ENCODE measurements at places on chromosomes 16 and 17.

DNA sequence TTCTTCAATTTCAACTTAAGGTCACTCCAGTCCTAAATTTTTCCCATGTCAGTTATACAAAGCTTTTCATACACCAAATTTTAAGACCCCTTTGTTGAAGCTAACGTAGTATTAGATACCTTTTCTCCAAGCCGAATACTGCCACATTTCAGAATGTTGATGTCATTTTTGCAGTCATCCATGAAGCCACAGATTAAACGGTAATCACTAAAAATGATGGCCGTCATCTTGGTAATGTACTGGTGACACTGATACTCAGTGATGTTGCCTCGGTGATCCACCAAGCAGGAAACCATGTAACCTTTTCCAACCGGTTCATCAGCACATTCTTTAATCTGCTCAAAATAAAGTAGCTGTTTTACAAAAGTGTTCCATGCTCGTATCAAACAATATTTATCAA lies 82.1 kb upstream of the CLEC18B start:
- DNase-seq: no peak

DNA sequence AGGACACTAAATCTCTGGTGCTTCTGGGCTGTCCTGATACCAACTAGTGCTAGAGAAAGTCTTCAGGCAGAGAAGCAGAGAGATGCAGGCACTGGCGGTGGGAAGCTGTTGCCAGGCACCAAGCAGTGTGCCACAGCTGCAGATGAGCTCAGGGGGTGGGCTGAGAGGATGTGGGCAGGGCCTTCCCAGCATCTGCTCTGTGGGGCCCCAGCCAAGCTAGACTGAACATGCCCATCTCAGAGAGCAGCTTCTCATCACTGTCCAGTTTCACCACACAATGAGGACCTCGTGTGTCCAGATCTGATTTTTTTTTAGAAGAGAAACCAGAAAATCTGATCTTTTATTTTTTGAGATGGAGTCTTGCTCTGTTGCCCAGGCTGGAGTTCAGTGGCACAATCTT lies 17.1 kb downstream of the PSKH1 start:
- no peak for DNase-seq

DNA sequence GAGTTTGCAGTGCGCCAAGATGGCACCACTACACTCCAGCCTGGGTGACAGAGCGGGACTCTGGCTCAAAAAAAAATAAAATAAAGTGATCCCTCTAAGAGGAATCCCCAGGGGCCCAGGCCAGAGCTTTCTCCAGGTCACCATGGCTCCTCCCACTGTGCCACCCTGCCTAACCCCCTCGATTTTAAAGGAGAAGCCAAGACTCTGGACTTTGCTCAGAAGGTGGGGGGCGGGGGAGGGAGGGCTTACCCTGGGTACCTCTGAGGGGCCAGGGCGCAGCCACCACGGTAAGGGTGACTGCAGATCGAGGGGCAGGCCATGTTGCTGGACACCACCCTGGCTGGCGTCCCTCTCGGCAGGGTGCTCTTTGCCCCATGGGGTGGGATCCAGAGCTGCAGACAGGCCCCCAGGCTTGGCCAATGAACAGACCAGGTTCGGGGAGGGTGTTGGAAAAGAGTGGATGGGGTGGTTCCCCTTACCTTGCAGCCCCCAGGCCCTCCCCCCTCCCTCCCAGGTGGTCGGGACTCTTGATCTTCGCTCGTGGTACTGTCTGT lies 455 bp upstream of the GRB7 start:
- DNase-seq: no peak

DNA sequence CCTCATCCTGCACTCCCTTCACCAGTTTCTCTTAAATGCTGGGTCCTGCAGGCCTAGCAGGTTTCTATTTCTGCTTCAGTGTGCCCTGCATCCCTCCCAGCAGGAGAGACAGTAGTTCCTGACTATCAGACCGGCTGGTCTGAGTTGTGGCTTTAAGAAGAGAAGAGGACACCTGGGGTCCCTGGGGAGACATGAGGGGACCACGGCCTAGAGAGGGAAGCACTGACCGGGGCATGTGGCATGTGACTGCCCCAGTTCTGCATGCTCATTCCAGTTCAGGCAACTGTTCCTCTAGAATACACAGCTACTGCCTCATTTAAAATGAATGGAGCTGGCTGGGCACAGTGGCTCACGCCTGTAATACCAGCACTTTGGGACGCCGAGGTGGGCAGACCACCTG lies 61.3 kb downstream of the GPRC5B start:
- DNase-seq: no peak

DNA sequence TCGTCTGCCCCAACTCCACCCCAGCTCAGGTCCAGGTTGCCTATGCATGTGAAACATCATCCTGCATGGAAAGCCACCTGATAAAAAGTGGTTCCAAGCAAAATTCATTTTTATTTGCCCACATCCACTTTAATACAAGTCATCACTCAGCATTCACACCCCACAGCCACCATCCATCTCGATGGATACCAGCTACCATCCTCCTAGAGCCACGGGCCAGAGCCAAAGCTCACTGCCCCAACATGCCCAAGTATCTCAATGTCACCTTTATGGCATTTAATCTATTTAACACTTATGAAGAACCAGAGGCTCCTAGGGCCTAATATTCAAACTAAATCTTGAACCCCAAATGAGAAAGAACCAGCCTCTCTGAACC lies 70.5 kb downstream of the COPRS start:
- DNase-seq: no peak

GRCh38 chr17:1188812-1189504 lies 9.2 kb upstream of the ABR start:
- no peak for DNase-seq

DNA sequence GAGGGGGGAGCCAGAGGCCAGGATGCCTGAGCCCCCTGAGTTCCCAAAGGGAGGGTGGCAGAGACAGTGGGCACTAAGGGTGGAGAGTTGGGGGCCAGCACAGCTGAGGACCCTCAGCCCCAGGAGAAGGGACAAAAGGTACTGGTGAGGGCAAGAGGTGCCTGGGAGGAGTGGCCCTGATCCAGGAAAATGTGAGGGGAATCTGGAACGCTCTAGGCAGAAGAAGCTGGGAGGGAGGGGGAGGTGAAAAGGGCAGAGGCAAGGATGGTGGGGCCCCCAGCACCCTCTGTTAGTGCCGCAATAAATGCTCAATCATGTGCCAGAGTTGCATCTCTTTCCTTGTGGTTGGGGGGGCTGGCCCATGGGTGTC lies 1.1 kb downstream of the TCAP start:
- DNase-seq: no peak

GRCh38 chr17:31051506-31051905 lies 43.3 kb upstream of the NF1 start:
- no peak for DNase-seq

DNA sequence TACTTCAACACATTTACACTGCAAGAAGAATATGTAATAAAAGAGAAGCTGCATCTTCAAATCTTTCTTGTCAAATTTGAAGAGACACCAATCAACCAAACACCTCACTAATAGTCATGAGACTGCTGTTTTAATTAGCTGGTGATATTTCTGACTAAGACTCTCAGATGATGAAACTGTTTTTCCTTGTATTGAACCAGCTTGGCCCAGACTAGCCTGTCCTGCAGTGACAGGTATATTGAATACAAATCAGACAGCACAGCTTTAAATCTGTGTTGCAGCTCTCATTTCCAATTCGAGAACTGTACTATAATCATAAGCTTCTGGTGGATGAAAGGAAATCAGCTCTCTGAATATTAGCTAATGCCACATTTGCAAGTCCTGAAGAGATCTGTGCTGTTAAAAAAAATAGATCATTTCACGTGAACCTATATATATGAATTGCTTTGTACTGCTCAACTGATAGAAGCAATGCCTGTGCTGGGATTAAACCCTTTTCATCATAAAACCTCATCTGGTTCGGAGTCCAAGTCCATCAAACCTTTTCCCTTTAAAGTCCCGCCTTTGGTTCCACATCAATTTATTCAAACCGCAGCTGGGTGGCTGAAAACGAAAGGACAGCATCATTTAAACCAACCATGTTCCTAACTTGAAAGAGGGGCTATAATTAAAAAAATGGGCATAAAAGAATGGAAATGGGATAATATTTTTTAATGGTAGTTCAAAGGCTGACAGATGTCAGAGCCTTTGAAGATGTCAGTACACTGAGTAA lies 306.2 kb downstream of the CEP112 start:
- DNase-seq: no peak

DNA sequence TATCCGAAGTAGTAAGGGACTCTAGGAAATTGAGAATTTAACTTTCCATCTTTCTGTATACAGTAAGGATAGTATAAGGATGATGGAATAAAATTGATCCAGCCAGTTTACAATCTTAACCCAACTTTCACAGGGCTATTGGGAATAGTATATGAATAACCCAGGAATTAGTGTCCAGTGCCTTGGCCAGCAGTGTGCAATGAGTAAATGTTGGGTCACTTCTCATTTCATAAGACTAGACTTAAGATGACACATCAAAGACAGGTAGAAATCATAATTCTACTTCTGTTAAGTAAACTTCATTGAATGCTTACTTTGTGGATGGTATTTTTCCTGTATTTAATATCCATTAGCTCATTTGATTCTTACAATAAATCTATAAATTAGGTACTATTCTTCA lies 949.6 kb upstream of the GOT2 start:
- DNase-seq: no peak

DNA sequence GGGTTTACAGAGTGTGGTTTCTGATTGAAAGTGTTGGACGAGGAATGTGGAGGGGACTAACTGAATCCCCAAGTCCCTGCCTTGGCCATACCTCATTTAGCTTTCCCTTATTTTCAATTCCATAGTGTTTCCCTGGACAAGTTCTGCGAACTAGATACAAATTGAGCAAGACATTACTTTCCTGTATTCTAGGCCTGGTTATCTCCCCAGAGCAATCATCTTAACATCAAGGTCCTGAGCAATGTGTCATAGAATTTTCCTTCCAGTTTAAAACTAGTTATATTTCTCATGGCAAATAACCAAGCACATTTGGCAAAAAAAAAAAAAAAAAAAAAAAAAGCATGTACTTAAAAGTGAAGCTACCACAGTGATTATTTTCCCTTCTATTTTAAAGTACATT lies 330.1 kb downstream of the CDH11 start:
- no peak for DNase-seq

DNA sequence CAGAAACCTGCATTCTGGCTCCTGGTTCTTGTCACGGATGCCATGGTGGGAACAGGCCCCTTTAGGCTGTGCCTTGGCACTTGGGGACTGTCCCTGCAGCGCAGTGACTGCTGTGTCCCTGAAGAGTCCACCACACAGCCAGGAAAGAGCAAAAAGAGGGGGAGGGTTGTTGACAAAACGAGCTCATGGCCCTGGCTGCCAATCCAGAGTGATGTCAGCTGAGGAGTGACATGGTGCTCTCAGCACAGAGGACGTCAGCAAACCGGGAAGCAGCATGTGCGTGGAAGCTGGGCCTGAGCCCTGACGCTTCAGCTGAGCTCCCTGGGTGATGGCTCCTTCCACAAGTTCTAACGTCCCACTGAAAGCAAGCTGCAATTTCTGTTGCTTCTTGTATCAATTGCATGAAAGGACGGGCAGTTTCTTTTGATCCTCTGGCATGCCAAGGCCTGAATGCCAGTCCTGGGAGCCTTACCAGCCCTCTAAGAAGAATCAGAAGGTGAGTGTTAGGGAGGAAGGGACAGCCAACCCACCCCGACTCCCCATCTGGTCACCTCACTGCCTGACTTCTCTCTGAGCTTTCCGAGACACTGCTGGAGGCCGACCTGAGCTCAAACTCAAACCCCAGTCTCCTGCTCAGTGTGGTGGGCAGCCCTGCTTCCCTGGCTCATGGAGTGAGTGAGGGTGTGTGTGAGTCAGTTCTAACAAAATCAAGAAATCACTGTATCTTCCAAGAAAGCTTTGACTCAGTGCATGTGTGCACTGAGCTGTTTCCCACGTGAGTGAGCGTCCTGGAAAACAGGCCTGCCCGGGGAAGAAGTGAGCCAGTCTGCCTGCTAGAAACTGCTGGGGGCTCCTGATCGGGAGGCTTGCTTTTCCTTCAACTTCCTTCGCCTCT lies 14.7 kb upstream of the WNT3 start:
- DNase-seq: no peak

DNA sequence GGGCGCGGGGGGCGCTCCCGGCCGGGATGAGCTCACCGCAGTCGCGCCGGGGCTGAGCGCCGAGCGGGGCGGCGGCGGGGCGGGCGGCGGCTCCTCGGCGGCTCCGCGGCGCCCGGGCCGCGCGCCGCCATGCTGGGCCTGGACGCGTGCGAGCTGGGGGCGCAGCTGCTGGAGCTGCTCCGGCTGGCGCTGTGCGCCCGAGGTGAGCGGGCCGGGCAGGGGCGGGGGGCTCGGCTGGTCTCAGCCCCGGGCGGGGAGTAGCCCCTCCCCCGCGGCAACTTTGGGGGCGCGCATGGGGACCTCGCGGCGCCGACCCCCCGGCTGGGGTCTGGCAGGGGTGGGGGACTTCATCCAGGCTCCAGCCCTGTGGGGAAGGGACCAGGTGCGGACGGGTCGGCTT lies at the start of gene ARHGDIG:
ARHGDIG (plus strand) TSS at position 40 of the 400 bp plus-strand sequence; CDS start at position 130, 90 bp downstream.
- DNase-seq: no peak

GRCh38 chr17:70642059-70642458 lies 472.7 kb downstream of the KCNJ2 start:
- no peak for DNase-seq

DNA sequence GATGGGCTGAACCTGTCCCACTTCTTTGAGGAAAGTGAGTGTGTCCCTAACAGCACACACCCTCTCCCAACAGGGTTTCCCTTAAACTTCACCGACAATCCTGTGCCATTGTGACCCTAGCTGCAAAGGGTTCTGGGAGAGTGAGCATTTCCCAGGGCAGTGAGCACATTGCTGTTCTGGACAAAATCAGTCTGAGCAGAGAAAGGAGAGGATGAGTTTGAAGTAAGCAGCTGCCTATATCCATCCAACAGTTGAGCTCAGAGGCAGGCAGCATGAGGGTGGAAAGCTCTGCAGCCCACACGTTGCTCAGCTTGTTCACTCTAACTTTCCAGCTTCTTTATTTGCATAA lies 296.5 kb upstream of the MAF start:
- DNase-seq: no peak

DNA sequence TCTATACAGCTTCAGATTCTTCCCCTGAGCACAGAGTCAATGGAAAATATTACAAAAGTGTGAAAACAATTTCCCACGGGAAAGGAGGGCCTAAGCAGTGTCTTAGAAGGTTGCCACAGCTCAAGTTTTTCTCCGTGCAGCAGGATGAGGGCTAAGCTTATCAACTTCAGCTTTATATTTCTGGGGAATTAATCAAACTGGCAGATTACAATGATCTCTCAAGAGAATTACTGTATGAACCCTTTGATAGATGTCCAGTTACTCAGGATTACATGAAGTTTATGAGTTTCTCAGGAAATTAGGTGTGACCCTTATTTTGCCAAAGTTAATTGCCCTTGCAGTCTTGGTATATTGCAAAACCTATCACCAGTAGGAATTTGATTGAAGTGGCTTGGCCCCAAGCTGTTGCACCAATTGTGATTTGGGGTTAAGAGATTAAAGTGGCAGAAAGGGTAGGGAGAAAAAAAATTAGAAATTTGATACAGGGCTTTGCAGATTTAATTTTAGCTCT lies 298.4 kb downstream of the MAP2K6 start:
- no peak for DNase-seq

GRCh38 chr16:82783933-82784572 lies 157.3 kb downstream of the CDH13 start:
- no peak for DNase-seq

GRCh38 chr17:29733166-29733565 lies 110.5 kb upstream of the CORO6 start:
- DNase-seq: no peak

GRCh38 chr16:87363771-87364455 lies 19.7 kb downstream of the FBXO31 start:
- DNase-seq: no peak

Data from CD4-positive, alpha-beta T cell treated with Interleukin-1 beta for 1 hour (primary cell).